GM04504 (cell line): ENCODE measurements at places on chromosomes 1 and 21.

DNA sequence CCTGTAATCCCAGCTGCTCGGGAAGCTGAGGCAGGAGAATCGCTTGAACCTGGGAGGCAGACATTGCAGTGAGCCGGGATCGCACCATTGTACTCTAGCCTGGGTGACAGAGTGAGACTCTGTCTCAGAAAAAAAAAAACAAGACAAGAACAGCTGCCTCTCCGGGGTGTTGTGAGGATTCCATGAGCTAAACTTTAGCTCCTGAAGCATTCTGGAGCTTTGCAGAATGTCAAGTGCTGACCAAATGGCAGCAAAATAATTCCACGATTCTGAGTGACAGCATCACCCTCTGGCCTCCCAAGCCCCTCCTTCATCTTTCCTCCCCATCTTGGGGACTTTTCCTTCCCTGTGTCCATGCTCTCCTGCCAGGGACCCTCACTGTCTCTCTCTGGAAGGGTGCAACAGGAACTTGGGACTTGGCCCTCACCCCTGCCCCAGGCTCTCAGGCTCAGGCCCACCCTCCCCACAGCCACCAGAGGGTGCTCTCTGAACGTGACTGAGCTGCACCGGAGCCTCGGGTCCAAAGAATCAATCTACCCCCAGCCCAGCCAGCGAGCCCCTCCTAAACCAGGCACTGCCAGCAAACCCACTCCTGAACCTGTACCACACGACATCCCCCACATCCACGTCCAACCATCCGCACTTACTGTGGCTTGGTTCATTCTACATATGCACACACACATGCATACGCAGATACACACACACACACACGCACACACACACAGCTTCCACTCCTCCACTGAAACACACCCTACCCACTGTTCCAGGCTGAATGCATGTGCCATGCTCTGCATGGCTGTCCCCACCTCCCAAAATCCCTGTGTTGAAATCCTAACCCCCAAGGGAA is 45.7 kb downstream of the ACOT7 start:
- no peak for DNase-seq

GRCh38 chr21:15037095-15037899 is 27.5 kb downstream of the NRIP1 start:
- no peak for DNase-seq

DNA sequence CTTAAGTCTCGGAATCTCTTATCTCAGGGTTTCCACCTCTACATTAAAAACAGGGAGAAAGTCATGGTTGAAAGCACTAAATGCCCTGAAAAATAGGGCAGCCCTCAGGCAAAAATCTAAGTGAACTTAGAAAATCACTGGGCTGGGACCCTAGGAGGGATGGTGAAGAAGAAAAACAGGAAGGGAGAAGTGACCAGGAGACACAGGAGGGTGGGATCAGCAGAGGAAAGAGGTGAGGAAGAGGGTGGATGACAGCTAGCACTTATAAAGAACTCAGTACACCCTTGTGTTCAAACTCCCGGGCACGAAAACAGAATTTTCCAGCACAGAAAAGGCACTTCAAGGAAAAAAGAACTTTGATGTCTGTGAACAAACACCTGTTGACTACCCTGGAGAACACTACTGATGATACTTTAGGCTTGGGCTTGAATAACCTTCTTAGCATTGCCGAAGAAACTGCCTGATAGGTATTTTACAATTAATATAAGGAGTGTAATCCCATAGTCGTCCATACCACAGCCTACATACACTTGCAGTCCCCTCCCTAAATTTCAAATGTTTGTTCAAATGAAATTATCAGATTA is 2.0 kb downstream of the CHML start:
- no peak for DNase-seq

- DNase-seq, result no peak
These were observed 22.7 kb downstream of the POFUT2 start for GRCh38 chr21:45264912-45265515.

DNA sequence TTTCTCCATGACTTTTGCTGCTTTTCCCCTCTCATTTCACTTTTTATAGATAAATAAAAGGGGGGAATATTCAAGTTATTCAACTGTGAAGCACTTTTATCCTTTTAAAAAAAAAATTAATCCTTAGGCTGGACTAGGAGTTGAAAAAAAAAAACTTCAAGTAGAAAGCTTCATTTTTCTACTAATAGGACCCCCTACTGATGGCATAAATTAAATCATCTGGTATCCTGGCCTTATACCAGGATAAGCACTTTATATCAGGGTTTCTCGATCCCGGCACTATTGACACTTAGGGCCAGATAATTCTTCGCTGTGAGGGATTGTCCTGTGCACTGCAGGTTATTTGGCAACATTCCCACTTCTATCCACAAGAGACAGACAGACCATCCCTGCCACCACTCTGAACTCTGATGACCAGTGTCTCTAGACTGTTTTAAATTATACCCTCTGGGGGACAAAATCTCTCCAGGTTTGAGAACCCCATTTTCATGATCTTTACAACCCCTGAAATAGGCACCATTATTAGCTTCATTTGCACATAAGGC is 17.6 kb downstream of the USP33 start:
- DNase-seq, result no peak

GRCh38 chr1:17507915-17508314 is 31.6 kb upstream of the ARHGEF10L start:
- DNase-seq, result no peak

GRCh38 chr1:168498159-168498631 is 45.6 kb downstream of the XCL2 start:
- DNase-seq, result no peak

- DNase-seq, result no peak
These were observed 118.5 kb upstream of the C1orf174 start for GRCh38 chr1:4018466-4019146.

DNA sequence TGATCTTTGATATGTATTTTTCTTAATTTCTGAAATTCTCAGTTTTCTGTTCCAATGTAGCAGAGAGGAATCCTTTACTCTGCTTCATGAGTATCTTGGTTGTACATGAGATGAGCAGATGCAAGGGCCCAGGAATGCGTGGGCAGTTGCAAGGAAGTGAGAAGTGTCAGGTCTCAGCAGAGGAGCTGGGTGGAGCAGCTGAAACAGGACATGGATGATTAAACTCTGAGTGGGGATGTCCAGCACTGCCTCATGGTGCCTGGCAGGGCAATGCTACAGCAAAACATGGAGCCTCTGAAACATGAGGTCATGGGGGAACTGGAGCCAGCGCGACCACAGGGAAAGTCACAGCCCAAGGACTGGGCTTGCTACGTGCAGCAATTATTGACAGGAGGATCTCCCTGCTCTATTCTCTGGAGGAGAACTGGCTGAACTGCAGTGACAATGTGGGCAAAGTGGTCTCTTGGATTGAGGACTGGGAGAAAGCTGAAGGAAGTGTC is 48.4 kb downstream of the COLGALT2 start:
- DNase-seq, result peak; percentile 73

GRCh38 chr1:17579951-17580939 is 40.7 kb downstream of the ARHGEF10L start:
- no peak for DNase-seq

DNA sequence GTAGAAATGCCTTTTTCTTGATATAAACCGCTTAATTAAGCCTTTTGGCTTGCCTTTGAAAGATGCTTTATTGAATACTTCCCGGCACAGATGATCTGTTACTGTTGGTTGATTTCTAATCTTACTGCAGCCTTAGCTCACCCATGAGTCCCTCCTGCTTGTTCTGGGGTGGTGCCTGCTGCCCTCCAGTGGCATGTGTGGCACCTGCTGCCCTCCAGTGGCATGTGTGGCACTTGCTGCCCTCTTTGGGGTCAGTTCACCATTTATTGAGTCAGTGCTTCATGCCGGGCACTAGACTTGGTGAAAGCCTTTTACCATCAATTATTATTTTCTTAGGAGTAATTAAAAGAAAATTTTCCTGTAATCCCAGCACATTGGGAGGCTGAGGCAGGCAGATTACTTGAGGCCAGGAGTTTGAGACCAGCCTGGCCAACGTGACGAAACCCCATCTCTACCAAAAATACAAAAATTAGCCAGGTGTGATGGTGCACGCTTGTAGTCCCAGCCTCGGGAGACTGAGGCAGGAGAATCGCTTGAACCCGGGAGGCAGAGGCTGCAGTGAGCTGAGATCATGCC is 54.3 kb downstream of the ADARB1 start:
- DNase-seq, result peak; percentile 42
